Brain pericyte (primary cell): ENCODE measurements at places on chromosomes 7 and 10.
A peak's percentile ranks its signal among the peaks of the same experiment; 100 is the strongest.

GRCh38 chr10:26970667-26971066 lies 109.9 kb upstream of the ABI1 start:
- DNase-seq: no peak

DNA sequence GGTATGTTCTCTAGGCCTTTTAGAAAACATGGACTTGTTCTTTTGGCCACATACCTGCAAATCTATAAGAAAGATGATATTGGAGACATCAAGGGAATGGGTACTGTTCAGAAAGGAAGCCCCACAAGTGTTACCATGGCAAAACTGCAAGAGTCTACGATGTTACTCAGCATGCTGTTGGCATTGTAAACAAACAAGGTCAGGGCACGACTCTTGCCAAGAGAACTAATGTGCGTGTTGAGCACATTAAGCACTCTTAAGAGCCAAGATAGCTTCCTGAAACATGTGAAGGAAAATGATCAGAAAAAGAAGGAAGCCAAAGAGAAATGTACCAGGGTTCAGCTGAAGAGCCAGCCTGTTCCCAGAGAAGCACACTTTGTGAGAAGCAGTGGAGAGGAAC lies 37.1 kb downstream of the SDK1 start:
- DNase-seq: no peak

DNA sequence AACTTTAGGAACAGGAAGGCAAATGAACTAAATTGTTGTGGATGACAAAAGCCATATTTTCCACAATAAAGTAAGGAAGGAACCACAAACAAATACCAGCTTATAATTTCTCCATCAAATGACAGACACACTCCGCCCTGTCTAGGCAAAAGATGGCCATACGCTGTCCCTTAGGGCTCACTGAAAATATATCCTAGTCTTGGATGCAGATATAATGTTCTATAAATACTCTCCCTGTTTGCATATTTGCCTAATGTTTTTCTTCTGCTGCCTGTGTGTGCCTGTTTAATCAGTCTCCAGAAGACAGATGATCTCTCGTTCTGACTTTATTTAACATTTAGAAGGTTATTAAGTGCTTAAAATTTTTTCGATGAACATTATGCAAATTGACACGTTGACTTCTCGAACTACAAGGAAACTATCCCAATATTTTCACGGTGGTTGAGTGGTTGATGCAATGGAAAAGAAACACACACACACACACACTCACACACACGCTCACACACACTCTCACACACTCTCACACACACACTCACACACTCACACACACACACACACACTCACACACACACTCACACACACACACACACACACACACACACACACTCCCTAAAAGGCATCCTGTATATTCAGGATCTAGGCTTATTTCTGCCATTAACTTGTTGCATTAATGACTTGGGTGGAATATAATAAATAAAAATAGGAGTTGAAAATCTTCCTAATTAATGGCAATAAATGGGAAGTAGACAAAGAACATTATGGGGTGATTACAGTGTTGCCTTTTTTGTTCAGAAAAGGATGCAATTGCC lies 297.1 kb downstream of the PRPF18 start:
- no peak for DNase-seq

DNA sequence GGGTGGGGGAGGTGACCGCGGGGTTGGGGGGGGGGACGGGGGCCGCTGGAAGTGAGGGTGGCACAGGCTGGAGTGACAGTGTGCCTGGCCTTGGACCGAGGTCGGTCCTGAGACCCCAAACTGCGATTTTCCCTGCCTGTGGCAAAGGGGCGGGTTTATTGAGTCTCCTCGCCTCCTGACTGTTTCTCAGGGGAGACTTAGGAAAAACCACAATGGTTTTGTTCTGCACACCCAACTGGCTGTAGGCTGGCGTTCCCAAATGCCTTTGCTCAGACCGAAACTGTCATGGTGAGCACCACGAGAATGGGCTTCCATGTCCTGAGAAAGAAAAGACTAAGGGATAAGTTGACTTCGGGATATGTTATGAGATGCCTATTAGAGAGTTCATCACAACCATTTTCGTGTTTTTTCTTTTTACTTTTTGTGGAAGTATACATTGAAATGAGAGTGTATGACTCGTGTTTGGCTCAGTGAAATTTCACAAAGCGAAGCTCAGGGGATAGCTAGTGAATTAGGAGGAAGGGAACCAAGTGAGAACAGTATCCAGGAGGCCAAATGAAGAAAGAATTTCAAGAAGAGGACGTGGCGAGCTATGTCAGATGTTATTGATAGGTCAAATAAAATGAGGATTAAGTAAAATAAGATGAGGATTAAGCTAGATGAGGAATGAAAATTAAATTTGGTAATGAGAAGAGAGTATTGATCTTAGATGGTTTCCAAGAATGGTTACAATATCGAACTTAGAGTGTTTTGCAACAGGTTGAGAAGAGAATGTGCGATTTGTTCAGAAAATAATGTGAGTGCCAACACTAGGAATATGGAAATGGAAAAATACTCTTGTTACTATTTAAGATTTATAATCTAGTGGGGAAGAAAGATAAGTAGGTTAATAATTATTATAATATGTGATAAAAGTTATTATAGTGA lies 918 bp downstream of the NET1 start:
- peak; percentile 16 for DNase-seq

DNA sequence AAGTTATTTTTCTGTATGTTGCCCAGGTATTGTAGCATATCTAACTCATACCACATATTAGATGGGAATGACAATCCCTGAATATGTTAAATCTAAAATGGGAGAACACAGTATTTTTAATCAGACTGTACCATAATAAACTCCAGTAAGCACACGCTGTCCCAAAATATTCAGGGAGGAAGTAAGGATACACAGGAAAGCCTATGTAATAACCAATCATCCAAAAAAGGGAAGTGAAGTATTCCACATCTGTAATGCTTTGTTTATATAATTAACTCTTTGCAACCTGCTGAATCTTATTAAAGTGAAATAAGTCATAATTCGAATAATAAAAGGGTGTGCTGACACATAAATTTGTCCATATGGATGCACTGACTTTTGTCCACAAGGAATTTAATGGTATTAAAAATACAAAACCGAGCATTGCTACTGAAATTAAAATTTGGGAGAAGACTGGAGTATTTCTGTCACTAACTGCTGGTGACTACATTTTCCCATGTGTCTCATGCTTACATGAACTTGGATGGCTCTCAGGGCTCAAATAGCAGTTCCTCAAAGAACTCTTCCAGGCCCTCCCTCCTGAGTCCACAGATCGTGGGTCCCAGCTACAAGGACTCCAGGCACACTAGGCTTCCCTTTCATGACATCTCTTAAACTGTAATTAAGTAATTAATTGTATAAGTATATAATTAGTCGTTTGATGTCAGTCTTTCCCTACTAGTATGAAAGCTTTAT lies 120.6 kb downstream of the NEBL start:
- no peak for DNase-seq

DNA sequence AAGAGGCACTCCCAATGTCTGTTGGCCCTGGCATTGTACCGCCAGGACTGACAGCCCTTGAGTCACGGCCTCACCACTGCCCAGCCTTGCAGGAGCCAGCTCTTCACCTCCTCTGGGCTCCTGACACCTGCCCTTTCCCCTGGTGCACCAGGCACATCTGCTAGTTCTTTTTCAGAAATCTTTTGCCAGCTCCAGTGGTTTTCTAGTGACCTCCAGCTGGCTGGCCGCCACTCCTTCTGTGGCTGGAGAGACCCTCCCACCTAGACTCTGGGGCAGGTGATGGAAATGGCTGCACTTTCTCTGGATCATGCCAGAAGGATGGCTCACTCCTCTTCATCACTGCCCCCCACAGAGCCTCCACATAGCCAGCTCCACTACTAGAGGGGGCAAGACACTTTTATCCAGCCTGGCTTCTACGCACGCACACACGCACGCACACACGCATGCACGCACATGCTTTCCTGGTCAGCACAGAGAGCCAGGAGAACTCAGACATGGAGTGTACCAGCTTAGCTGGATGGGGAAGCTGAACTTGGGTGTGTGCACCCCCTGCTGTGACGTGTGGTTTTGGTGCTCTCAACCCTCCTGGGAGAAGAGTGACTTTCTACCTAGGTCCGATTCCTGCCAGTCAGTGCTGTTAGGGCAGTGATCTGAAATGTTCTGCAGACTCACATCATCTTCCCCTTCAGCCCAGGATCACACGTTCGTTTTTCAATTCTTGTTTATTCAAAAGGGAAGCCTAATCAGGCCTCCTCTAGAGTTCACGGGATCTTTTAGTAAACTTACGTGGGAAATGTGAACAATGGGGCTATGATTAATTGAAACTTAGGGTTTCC lies 222.0 kb downstream of the PRPF18 start:
- DNase-seq: no peak

GRCh38 chr10:493391-494148 lies 195.9 kb downstream of the DIP2C start:
- DNase-seq: no peak

GRCh38 chr7:141295367-141295895 lies 221.6 kb downstream of the TMEM178B start:
- no peak for DNase-seq

- no peak for DNase-seq
Measured at GRCh38 chr7:75987805-75988567, 6.4 kb downstream of the TMEM120A start.

- DNase-seq: no peak
Measured at GRCh38 chr7:123004931-123005330, 9.4 kb upstream of the TAS2R16 start.

GRCh38 chr10:60705376-60705775 lies 72.9 kb upstream of the CDK1 start:
- no peak for DNase-seq
